ENCODE measurements at places on chromosomes 2 and 18.
A peak's percentile ranks its signal among the peaks of the same experiment; 100 is the strongest.

GRCh38 chr2:70767699-70768589 is at the start of gene ADD2:
Gene ADD2 (minus strand): TSS chr2:70768200. CDS start chr2:70706408, 61,792 bp downstream.
- DNase-seq = peak; percentile 56

DNA sequence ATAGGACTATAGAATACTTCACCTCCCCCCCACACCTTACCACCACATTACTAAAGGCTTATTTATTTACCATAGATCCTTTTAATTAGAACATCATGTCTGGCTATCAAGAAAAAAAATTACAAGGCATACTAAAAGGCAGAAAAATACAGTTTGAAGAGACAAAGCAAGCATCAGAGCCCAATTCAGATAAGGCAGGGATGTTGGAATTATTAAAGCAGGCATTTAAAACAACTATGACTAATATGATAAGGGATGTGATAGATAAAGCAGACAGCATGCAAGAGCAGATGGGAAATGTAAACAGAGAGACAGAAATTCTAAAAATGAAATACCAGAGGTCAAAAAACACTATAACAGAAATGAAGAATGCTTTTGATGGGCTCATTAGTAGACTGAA is 55.4 kb upstream of the SMIM21 start:
- DNase-seq = no peak

DNA sequence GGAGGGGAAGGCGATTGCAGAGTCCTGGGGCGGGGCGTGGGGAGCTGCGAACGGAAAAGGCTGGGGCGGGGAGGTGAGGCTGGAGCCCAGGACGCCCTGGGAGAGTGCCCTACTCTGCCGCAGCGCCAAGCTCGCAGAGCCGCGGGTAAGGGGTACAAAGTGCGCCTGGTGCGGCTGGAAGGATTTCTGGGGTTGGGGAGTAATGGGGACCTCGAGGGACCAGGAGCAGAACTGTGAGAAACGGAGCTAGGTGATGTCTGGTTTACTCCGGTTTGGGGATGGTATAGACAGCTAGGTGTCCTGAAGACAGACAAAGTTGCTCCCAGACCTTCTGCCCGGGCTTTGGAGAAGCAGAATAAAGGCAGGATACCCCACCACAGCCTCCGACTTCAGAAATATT is 718 bp upstream of the NXPH2 start:
- DNase-seq = no peak

GRCh38 chr2:7825591-7826312 is 856.1 kb upstream of the ID2 start:
- no peak for DNase-seq

DNA sequence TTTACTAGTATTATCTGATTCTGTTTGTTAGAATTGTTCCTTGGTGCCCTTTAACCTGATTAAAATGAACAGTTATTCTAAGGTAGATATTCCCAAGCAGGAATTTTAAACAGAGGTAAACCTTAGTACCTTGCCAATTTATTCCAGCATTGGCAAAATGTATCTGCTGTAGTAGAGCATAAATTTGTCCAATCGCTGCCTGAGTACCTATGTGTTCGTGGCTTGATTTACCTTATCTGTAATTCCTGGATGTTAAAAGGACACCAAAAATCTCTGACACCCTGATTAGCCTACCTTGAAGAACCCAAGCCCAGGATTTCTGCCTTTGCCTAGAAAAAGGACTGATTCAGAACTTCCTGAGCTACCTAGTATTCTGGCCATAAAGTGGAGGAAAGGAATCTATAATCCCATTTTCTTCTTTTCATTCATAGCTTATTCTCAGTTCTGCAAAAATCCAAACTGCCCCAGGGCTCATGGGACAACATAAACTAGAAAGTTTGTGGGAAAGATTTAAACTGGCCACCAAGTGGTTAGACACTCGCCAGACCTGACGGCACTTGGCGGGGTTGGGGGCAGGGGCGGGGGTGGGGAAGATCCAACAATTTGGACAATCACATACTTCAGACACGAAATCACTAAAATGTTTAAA is 16.2 kb upstream of the ZCCHC2 start:
- DNase-seq = no peak

DNA sequence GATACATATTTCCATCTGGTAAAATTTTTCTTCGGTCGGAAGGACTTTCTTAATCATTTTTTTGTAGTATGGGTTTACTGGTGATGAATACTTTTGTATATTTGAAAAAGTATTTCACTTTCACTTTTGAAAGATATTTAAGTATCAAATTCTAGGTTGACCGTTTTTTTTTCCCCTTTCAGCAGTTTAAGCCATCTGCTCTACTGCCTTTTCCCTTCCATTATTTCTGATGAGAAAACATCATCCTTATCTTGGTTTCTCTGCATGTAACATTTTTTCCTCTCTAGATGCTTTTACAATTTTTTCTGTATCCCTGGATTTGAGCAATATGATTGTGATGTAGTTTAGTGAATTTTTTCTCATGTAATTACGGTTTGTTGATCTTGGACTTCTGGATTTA is 87.0 kb downstream of the MTX2 start:
- no peak for DNase-seq

- DNase-seq = no peak
Measured at GRCh38 chr18:48080546-48080945, 150.1 kb upstream of the SMAD2 start.

DNA sequence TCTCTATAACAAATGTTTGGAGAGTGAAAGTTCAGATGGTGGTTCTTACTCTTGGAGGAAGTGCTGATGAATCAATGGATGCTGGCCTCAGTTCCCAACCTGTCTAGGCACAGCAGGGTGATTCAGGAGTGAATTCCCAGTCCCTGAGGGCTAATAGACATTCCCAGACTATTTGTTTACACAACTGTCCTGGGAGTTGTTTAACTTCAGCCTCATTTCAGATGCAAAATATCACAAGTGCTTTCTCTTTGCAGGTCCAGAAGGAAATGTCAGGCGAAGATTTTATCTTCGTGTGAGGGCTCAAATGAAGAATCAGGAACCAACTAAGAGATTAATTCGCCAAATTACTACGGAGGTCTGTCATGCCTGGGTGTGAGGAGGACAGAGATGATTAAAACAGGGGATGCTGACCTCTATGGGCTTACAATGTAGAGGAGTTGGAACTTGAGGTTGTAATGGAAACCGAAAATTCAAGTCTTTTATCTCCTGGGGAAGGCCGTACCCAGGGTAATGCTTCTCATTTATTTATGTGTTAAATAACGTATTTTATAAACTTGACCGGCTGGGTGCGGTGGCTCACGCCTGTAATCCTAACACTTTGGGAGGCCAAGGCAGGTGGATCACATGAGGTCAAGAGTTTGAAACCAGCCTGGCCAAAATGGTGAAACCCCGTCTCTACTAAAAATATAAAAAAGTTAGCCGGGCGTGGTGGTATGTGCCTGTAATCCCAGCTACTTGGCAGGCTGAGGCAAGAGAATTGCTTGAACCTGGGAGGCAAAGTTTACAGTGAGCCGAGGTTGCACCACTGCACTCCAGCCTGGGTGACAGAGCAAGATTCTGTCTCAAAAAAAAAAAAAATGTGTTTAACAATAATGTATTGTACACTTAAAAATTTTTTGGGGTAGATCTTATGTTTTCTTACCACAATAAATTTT is 38.7 kb upstream of the SLC1A4 start:
- DNase-seq = no peak

GRCh38 chr2:217195658-217196446 is 336.0 kb upstream of the TNP1 start:
- DNase-seq = no peak

GRCh38 chr2:168212167-168212566 is 35.2 kb downstream of the STK39 start:
- DNase-seq = no peak

DNA sequence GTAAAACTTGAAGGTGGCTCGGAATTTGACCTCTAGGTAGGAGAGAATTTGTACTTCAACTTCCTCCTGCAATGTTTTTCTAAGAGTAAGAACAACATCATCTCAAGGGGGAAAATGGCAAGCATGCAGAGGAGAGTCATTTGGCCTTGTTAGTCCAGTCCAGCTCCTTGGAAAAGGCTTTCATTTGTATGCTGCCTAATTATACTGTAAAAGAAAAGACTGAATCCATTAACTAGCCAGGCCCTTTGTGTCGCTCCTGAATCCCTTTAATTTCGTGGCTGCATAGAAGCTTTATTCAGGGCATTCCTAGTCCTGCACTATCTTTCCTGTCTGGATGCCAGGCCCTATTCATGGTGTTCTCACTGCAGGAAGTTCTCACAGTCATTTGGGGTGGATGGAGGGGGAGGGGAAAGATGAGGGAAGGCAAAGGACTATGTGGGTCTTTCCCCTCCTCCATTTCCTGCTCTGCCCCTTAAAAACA is 36.0 kb downstream of the PHLPP1 start:
- DNase-seq = no peak

DNA sequence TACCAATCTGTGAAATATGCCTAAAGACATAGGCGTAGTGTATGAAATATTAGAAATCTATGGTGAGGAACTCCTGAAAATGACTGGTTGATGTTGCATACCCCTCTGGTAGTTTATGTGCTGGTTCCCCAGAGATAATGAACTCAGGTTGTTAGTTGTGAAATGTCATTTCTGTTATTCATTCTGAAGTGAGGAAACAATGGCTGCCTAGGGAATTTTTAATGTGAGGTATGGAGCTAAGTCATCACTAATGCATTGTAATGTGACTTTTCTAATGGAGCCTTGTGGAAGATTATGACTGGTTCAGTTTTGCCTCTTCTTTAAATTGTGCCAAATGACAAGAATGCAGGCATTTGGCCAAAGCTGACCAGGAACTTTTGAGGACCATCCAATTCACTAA is 61.6 kb upstream of the RAB27B start:
- DNase-seq = no peak

DNA sequence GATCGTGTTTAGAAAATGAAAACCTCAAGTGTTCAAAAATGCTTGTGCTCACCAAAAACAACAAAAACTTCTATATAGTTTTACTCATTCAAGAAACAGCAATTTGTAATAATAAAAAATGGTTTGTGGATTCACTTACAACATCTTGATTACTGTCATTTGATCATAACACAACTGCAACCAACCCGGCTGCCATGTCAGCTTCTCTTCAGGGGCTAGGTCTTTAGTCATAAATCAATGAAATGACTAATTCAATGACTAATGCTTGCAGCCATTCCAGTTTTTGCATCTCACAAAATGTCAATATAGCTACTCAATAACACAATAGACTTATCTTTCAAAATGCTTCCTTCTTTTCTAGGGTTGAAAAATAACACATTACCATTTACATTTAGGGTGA is 128.0 kb downstream of the OLA1 start:
- no peak for DNase-seq

DNA sequence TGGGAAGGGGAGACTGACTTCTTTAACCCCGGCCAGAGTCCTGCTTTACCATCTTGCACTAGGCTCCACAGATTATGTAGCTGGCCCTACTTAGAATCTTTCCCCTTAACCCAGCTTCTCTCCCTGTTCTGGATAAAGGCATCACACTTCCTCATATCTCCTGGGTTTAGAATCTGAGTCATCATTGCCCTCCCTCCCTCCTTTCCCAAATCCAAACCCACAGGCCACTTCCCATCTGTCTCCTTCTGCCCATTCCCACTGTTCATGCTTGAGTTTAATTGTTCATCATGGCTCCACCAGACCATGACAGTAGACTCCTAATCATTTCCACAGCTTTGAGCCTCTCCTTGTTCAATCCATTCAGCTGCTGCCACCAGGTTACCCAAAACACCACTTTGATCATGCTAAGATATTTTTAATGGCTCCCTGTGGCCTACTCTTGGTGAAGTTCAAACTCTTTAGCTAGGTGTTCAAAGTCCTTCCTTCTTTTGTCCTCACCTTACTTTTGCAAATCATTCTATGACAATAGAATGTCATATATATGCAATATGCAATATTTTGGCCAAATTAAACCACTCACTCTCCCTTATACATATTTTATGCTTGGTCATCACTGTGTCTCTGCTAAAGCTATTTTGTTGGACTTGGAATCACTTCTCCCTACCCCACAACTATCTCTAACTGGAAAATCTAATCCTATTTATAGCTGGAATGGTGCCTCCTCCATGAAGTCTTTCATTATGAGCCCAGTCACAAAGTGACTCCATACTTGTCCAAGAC is 5.5 kb downstream of the PDE11A start:
- DNase-seq = no peak

GRCh38 chr2:19894134-19894792 is 7.5 kb downstream of the TTC32 start:
- DNase-seq = no peak

Measured in CD4-positive, alpha-beta T cell treated with Interleukin-6 for 4 hours (primary cell).